Fibroblast of lung (primary cell): ENCODE measurements at places on chromosomes 3 and 15. TPM values are rescaled to one million over a fixed set of nuclear protein-coding genes. Genes with fewer than 3 reads are reported as not detected.

DNA sequence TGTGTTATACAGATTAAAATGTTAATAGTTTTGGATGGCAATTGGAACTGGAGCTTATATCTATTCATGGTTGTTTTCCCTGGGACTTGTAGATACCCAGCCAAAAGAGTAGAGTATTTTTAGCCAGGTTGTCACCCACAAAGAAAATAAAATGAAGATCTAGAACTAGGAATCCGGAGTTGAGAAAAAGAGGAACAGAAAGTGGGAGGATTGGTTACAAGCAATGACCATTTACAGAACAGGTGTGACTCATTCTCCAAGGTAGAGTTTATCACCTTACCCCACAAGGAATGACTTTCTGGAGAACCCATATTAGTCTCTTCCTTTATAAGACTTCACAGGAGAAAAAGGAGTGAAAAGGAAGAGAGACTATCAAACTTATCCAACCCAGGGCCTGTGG is 99.8 kb downstream of the TMEM108 start:
- no peak for DNase-seq

DNA sequence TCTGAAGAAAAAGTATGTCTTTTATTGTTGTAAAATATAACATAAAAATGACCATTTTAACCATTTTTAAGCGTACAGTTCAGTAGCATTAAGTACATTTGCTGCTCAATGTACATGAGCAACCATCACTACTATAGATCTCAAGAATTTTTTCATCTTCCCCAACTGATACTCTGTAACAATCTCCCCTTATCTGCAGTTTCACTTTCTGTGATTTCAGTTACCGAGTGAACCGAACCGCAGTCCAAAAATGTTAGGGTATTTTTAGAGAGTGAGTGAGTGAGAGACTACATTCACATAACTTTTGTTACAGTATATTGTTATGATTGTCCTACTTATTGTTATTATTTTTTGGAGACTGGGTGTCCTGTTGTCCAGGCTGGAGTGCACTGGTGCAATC is 9.0 kb upstream of the SLC25A26 start:
- no peak for DNase-seq

DNA sequence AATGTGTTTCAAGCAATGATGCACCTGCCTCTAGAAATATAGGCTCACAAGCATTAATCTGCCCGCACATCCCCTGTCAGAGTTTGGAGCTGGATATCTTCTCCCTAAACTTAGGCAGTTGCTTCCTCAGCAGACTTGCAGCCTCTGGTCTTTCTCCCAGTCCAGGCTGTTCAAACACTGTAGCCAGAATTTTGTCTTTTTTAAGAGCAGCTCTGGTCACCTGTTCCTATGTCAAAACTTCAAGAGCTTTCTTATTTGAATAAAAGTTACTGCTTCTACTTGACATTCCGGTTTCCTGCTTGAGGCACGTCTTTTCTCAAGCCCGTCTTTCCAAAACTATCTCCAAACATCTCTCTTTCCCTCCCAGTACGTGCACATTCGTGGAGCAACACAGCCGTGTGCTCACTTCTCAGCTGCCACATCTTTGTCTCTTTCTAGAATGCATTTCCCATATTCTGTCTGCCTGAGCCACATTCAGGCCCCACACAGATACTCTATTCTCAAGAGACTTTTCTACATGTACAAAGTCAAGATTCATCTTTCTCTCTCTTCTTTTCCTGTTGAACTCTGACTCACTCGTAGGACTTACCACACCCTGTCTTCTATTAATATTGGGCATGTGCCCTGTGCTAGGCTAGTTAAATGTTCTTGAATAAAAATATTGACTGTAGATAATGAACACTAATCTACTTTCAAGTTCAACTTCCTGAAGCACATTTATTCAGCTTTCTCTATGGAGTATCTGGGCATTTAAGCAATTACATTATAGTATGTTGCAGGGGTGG is 307.7 kb upstream of the SOX2 start:
- DNase-seq = peak; percentile 4

Gene GRK7
- under 0.01 TPM in 1 of 2 replicates, not detected in the other for total RNA-seq

GRCh38 chr15:64934023-64934422 is 22.3 kb downstream of the ANKDD1A start:
- DNase-seq = no peak

DNA sequence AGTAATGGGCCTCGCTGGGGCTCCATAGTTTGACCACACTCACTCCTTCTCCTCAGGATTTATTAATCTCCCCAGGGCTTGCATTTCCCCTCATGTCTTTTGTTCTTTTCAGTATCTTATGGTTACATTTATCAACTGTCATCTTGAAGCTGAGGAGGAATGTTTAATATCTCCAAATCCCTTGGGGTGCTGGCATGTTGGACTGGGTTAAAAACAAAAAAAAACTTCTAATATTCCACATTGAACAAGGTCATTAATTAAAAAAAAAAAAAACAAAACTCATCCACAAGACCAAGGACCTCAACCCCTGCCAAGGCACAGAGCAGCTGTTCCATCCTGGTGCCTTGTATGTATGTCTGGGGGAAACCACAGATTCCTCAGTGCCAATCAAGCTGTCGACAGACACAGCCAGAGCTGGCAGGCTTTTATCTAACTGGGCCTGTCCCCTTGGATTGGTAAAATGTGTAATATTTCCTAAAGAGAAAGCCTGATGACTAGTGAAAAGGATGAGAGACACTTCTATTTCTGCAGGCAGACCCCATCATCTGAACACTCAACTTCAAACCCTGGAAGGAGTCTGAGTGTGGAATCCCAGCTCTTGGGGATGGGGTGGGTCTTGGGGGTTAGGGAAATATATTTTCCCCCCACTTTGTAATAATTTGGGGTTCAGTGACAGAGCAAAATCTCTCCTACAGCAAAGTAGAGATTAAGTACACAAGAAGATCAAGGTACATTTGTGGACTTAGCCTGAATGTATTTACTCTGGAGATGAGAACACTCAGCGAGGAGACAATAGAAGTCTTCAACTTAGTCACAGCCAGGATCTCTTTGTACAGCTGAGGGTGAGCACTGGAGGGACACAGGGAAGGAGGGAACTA is 69.1 kb downstream of the TTC23 start:
- no peak for DNase-seq

Gene RLBP1
- total RNA-seq = not detected in 2 replicates

DNA sequence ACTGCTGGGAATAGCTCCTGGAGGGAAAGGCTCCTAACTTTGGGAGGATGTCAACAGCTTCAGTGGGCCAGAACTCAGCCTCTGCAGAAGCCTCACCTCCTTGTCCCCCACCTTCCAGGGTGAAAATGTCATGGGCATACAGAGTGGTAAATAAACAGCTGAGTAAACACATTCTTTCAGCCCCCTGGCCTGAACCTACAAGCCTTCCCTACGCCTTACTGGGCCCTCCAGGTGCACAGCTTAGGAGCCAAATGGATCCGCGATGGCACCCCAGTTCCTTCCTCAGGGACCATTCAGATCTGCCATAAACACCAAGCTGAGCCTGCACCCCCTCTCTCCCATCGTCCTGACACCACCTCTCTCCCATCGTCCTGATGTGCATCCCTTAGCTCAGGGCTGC is 126.2 kb upstream of the IGF1R start:
- DNase-seq = no peak

DNA sequence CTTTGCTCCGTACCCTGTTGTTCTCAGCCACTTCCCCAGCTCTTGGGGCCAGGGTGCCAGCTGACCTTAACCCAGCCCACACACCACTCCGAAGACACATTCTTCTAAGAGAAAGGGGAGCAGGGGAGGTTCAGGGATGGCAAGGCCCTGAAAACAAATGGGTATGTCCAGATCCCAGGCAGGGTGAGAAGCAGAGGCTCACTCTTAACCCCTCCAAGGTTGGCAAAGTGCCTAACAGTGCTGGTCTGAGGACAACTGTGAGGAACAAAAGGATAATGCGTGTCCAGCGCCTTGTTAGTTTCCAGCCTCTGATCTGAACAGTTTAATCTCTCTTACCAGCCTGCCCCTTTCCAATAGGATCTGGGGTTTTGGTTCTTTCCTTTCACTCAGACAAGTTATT is 1.5 kb downstream of the TMEM44 start:
- no peak for DNase-seq

DNA sequence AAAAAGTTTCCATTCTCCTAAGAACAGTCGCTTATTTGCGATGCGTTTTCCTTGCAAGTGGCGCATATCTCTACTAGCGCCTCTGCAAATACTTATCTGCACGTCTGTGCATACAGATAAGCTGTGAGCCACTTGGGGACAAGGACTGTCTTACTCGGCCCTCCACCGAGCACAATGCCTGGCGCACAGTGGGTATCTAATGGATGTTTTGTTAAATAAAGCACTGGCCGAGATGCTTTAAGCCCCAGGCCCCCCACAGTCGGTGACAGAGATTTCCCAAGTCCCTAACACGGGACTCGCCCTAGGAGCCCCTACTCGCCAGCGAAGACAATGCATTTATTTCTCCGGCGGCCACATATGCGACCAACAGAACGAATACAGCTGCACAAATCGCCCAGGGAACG is 503 bp downstream of the HLTF start:
- DNase-seq = peak; percentile 42

Gene SEMA3B
- total RNA-seq = 51.6 and 85.2 TPM in 2 replicates

GRCh38 chr3:171753025-171753472 is 57.2 kb downstream of the PLD1 start:
- DNase-seq = peak; percentile 26

GRCh38 chr3:65604863-65605526 is 433.7 kb downstream of the MAGI1 start:
- DNase-seq = peak; percentile 83

Gene SLC22A14
- total RNA-seq = under 0.01 and 0.17 TPM in 2 replicates

Gene CFAP20DC
- 2.3 and 3.8 TPM in 2 replicates for total RNA-seq

Gene LRRC15
- total RNA-seq = 1.3 and 2.3 TPM in 2 replicates

Gene LTK
- under 0.01 and 0.99 TPM in 2 replicates for total RNA-seq

GRCh38 chr15:63595065-63595464 is 2.1 kb upstream of the FBXL22 start:
- DNase-seq = no peak
